Globus pallidus (tissue), 1 donor: ENCODE measurements at places on chromosomes 12 and 14.
A peak's percentile ranks its signal among the peaks of the same experiment; 100 is the strongest.

DNA sequence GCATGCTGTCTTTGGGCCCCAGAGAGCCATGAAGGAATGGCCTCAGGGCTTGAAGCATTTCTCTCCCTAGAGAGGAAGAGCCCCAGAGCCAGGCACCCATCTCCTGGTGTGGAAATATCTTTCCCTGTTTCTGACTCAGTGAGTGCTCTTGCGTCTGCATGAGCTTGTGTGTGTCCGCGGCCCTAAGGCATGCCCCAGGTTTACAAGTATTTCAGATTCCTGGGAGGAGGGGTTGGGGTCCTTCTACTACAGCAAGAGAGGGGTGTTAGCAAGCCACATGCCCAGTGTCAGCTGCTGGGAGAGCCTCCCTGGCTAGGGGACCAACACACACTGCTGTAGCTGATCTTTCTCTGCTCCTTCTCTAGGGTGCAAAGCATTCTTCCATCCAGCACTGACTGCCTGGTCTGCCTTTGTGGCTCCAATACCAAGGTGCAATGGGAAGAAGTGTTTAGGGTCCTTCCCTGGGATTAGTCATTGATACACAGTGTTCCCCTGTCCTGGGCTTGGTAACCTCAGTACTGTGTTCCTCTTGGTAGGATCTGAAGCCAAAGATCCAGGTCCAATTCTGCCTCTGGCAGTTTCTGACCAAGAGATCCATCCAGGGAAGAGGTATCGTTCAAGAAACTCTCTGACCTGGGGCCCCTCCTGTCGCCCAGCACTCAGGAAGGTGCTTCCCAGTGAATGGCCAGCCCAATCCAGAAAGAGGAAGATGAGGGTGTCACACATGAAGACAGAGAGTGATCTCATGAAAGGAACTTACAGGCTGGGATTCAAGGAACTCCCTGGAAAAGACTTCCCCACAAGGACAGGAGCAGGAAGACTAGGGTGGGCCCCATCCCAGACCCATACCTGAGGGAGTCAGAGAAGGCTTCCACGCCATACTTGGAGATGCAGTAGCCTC lies 3.1 kb downstream of the RDH16 start:
- DNase-seq, result no peak

GRCh38 chr12:11040162-11040561 lies 9.0 kb upstream of the TAS2R31 start:
- no peak for DNase-seq

DNA sequence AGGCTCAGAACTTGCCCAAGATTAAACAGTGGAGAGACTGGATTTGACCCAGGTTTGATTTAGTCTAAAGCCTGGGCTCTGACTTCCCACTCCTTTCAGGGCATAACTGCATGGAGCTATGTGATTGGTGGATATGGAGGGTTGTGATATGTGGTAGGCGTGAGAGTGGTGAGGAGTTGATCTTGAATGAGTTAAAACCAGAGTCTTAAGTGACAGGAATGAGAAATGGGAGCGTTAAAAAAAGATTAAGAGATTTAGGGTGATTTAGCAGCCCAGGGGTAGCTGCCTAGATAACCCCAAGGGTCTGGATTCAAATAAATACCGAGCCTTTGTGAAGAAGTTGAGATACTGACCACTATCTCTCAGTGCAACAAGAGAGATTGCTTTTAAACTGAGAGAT lies 8.4 kb downstream of the SYNDIG1L start:
- DNase-seq, result no peak

DNA sequence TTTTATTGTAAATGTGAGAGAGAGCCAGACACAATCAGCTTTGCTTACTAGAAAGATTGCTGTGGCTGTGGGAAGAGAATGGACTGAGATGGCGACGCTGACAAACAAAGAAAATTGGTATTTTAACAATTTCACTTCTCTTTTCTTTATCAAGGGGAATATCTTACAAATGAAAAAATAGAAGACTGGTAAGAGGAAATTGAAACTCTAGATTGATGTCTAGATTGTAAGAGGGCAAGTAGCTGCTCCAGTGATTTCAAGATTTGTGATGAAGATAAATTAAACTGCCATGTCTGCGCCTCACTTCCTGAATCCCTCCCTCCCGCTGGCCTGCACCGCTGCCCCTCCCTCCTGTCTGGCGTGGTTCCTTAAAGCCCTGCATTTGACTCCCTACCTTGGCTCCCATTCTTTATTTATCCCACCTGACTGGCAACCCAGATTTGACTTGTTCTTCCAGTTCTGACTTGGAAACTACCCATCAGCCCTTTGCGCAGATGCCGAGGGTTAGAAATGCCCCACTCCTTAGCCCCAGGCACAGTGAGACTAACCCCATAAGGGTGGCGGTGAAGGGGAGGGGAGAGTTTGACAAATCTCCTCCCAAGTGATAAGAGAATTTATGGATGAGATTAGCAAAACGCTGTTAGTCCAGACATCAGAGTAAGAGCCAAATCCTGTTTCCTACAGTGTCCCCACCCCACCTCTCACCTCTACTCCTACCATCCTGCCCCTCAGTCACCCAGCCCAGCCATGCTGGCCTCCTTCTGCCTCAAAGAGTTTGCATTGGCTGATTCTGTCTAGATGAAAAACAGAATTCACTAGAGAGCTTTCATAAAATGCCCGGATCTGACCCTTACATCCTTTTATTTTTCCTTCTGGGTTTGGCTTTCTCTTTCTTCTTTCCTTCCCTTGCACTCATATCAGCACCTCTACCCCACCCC lies 125.3 kb upstream of the ATF7IP start:
- no peak for DNase-seq

GRCh38 chr12:3669594-3669993 lies 83.3 kb downstream of the CRACR2A start:
- no peak for DNase-seq

DNA sequence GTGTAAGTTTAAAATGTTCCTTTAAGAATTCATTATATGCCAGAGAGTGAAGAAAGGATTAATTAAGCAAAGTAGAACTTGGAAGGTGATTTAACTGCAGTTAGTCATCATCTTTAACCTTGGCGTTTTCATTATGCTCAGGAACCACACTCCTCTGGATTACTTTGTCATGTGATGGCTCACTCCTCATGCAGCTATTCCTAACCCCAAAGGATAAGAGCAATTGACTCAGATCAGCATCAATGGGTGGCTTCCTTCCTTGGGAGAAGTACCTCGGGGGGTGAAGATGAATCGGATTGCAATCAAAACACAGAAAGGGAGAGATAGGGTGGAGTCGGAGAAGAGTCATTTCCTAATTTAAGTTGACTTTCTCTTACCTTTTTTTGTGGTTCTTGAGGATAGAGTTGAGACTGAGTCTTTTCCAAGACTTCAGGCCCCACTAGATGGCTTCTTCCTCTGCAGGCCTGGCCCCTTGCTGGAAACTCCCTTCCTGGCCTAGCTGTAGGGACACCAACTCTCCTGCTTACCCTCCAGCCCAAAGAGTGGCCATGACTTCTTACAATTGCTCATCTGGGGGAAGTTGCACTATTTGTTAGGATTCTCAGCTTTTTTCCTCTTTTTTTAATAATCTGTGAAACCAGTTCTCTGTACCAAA lies 238.6 kb upstream of the DDHD1 start:
- no peak for DNase-seq

DNA sequence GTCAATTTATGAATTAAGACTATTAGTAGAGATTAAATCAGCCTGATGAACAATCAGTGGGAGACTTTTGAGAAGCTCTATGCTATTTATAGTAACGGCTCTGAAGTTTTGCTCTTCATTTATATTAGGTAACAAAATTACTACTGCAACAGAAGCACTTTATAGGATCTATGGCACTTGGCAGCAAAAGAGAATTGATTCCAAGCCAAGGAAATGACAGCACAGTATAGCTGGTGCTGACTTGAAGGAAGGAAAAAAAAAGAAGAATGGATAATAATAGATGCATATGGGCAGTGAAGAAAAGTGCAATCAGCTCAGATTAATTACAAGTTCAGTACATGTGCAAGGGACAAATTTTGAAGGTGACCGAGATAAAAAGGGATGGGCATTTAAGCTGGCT lies 228.2 kb upstream of the PPFIA2 start:
- DNase-seq, result no peak

- no peak for DNase-seq
Observed at GRCh38 chr14:76923431-76924370, 97.5 kb downstream of the LRRC74A start.

- DNase-seq, result no peak
Observed at GRCh38 chr14:100604709-100605108, 17.5 kb upstream of the BEGAIN start.

GRCh38 chr12:124745891-124746570 lies 117.6 kb downstream of the SCARB1 start:
- DNase-seq, result peak; percentile 99
